Stimulated activated CD4-positive, alpha-beta T cell treated with anti-CD3 and anti-CD28 coated beads, Interleukin-1b, Interleukin-23, amount 100 ng/mL, for 1 hour (primary cell): ENCODE measurements at places on chromosomes 2 and 18.
A peak's percentile ranks its signal among the peaks of the same experiment; 100 is the strongest.

- DNase-seq = no peak
Observed at GRCh38 chr18:44901283-44901682, 220.6 kb downstream of the SETBP1 start.

DNA sequence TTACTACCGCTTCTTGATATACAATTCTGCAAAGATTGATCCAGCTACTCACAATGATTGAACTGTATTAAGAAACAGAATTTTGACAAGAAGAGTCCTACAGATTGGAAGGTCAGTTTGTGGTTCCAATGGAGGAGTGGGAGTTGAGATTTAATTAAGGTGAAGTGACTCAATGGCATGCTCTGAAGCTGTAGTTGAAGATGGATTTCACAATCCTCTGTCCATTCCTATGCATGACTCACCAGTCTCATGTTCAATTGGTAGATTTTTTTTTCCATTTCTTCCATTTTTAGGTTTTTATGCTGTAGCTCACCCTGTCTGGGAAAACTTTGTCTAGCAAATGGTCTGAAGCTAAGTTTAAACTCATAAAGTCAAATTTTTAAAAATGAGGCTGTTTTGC, 83.3 kb downstream of the DPP4 start:
- DNase-seq = no peak

GRCh38 chr18:53375621-53376020, 848.8 kb downstream of the MBD2 start:
- no peak for DNase-seq

DNA sequence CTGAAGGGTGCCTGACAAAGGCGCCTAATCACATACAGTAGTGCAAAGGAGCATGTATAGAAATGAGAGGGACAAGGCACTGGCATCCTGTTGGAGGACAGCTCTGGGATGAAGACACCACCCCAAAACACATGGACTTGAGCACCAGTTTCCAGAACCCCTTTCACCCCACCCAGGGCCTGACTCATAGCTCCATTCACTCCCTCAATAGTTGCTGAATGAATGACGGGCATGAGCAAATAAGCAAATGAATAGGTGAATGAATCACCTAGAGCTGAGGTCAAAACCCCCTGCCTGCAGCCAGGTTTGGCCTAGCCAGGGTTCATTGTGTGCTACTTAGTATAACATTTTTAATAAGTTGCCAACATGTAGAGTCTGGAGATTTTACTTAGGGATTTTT, 66.3 kb downstream of the NRP2 start:
- DNase-seq = no peak

DNA sequence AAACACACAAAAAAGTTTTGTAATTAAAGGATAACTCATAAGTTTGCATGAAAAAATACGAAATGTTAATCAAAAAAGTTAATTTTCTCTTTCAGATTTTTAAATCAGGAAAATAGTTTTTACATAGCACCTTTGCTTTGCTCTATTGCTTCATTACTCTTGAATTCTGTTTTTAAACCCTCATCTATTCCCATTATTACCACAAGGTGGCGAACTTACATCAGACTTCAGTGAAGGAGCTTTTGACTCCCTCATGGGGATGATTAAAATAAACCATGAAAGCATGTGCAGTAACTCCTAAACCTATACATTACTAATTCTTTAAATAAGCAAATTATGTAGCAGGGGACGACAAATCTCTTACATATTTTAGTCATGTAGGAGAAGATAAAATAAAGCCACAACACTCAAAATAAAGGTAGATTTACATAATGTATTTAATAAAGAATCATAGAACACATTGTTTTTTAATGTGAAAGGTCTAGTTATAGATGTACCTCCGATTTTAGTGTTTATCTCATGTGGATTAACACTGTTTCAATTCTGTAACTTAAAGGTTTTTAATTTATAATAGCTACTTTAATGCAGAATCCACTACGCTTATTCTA, 105.2 kb downstream of the NETO1 start:
- no peak for DNase-seq

GRCh38 chr2:216001216-216002100, 11.9 kb downstream of the MREG start:
- DNase-seq = no peak

GRCh38 chr2:227871375-227871791, at the start of gene DAW1:
Gene DAW1 (plus strand): TSS chr2:227871631. CDS start chr2:227871690, 59 bp downstream.
- DNase-seq = no peak

DNA sequence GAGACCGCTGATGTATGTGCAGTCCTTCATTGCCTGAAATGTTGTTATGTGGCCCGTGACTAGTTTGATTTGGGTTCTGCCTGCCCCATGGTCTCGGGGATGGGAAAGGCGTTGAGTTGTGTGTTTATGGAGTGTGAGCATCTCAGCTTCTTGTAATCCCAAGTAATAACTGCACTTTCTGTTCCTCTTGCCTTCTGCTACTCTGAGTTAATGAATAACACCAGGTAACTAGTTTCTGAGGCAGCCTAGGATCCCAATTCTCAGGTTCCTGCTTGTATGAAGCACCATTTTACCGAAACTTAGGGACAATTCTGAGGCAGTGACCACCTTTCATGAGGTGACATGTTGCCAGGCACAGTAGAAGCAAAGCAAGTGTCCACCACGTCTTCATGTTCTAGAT, 170.0 kb downstream of the ALK start:
- no peak for DNase-seq

GRCh38 chr2:231925303-231926179, 655 bp downstream of the NPPC start:
- peak; percentile 58 for DNase-seq

GRCh38 chr18:40159141-40160017, 1795.7 kb upstream of the PIK3C3 start:
- no peak for DNase-seq

- DNase-seq = no peak
Observed at GRCh38 chr2:88321449-88322248, 130.8 kb downstream of the FOXI3 start.

DNA sequence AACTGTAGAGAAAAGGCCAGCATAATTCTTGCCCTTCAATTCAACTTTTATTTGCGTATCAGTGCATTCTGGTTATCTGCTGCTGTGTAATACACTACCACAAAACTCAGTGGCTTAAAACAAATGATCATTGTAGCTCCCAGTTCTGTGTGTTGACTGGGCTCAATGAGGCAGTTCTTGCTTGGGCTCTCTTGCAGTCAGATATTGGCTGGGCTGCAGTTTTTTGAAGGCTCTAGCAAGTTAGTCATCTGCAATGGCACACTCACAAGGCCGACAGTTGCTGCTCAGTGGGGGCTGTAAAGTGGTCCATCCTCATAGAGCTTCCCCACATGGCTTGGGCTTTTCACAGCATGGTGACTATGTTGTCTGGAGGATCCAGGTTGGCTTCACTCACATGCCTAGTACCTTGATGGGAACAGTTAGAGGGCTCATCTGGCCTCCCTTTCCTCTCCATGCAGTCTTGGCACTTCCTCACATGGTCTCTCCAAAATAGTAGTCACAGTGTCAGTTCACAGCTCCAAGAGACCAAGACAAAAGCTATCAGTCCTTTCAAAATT, 110.6 kb upstream of the TNP1 start:
- no peak for DNase-seq

DNA sequence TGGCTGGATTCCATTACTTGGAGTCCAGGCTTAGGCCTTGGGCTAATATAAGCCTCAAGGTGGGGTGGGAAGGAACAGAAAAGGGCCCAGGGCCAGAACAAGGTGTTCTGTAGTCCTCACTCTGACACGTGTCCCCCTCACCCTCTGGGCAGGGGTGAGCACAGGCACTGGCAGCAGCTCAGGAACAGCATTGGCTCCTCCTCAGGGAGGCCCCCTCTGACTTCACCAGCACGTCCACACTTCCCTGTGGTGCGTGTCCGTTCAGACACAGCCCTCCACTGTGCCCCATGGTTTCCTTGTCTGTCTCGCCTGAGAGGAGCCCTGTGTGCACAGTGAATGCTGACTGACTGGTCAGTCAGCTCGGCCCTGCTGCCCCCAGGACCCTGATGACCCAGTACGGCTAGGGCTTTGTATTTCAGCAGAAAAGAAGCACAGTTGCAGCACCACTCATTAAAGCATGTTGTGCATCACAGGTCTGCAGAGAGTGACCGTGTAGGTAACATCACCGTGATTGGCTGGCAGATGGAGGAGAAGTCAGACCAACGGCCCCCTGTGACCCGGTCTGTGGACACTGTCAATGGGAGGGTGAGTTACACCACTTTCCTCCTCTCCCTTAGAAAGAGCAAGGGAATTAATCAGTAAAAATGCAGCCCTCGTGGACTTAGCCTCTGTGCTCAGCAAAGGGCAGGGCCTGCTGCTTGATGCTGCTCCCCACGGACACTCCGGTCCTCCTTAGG, 70.8 kb downstream of the COA5 start:
- DNase-seq = no peak

DNA sequence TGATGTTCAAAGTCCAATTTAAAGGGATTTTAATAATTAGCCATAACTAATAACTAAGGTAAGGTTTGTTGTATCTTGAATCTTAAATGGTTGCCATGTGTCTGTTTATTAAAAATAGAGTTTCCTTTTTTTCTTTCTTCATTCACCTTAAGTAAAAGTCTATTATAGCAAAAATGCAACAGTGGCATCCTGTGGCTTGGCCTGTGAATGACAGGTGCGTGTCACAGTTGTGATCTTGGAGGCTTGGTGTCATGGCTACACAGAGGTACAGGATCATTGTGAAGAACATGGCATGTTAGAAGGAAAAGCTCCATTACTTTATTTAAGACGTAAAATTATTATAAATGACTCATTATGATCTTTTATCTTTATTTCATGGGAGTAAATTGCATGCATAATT, 246.1 kb downstream of the BCL2 start:
- DNase-seq = no peak

GRCh38 chr2:75087736-75088135, 111.6 kb downstream of the TACR1 start:
- no peak for DNase-seq

DNA sequence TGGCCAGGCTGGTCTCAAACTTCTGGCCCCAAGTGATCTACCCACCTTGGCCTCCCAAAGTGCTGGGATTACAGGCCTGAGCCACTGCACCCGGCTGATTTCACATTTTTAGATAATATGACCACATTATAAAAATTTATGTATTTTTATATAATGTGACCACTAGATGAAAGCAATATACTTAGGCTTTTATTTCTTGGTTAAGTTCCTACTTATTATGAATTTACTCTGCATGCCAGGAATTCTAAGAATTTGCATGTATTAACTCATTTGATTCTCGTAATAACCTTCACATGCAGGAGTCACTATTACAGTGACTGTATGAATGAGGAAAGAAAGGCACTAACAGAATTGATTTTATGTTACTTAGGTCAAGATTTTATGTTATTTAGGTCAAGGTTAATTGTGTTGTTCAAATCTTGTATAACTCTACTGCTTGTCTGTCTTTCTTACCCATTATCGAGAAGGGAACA, 25.6 kb upstream of the CASP8 start:
- no peak for DNase-seq

DNA sequence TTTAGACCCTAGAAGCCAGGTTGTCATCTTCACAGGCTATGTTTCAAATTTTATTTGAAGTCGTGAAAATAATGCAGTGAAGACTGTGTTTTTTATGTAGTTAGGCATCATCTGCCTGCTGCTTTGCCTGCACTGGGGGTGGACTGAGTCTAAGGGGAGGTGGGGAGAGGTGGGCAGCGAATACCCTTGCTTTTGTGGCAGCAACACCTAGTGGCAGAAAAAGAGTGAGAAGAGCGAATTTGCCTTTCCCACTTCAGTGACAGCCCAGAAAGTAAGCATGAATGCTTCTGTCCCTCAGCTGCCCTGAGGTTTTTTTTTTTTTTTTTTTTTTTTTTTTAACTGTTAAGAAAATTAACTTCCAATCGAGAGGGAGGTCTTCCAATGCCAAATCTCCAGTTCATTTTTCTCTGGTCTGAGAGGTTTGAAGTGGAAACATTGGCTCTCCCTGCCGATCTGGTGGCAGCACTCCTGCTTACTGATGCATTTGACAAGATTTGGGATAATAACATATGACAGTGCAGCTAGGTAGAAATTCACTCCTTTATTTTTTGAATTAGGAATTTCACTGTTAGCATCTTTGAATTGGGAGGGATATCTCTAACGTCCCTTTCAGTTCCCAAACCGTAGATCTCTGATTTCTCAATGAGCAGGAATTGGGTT, 60.3 kb upstream of the LYPD6B start:
- DNase-seq = no peak

DNA sequence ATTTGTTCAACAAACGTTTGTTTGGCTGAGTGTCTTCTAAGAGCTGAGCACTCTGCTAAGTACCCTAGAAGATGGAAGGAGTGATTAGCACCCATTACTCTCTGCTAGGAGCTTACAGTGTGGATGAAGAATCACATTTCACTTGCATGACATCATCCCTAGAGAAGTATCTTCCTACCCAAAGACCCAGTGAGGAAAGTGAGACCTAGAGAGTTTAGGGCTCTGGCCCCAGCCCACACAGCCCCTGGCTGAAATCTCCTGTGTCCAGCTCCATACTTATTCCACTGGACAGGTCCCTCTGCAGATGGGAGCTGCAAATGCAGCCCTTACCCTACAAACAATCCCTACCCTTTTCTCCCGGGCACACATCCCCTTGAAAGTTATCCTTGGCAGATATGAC, 26.8 kb upstream of the EPAS1 start:
- DNase-seq = no peak

- no peak for DNase-seq
Observed at GRCh38 chr18:76754351-76754750, 68.0 kb upstream of the ZNF236 start.

DNA sequence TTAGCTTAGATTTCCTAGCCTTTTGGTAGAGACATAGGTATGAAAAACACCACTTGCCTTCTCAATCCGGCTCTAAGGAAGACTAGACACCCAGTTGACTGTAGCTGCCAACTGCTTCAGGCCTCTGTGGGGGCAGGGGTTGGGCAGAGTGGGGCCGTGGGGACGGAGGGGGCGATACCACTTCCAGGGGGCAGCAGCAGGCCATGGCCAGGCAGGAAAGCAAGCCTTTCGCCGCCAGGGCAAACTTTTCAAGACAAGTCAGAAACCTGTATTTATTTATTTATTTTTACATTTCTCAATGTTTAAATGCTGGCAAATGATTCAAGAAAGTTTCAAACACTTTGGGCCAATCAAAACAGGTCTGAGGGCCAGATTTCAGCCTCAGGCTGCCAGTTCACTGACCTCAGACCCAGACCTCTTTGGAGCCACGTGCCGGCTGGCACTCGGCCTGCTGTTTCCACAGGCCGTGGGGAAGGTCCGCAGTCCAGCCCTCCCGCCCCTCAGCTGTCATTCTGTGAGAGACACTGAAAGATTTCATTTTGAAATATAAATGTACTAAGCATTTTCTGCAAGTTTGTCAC, 63.8 kb downstream of the MEX3C start:
- no peak for DNase-seq
